EL (cell line): ENCODE measurements at places on chromosomes 6 and 20.

DNA sequence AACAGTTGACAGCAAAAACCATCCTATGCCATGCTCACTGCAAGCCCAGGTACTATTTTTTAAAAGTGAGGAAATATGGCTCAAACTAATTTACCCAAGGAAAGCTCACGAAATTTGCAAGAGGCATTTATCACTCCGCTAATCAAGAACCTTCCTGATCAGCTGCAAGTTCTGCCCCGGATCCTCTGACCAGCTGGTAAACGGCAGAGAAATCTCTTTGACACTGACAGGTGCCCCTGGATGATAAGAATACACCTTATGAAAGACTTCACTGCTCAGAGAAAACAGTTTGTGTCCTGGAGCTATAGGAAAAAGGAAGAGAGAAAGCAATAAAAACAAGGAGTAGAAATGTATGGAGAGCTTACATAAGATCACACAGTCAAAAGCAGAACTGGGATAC lies 6.4 kb downstream of the CNKSR3 start:
- no peak for DNase-seq

DNA sequence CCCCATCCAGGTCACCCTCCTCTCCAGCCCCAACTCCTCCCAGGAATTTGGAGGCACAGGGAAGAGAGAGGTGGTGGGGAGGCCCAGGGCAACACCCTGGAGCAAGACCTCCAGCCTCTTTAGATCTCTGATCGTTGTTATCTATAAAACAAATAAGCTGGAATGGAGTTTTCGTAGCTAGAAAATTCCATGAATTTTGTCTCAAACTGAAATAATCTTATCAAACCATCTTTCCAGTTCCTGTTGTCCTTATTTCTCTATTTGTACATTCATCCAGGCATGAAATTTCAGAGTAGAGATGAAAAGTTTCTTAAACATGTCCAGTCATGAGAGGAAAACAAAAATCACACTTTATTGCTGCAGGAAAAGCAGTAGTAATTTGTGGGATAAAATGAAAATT lies 6.2 kb upstream of the SLC4A11 start:
- DNase-seq: no peak

DNA sequence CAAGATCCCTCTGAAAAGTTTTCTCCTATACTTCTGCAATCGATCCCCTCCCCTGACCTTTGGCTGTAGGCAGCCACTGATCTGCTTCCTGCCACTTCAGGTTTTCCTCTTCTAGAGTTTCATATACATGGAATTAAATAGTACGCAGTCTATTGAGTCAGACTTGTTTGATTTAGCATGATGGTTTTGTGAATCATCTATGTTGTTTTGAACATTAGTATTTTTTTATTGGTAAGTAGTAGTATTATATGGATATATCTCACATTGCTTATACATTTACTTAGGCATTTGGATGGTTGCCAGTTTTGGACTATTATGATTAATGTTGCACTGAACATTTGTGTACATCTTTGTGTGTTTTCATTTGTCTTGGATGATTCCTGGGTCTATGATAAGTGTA lies 518.0 kb downstream of the CD109 start:
- DNase-seq: no peak

DNA sequence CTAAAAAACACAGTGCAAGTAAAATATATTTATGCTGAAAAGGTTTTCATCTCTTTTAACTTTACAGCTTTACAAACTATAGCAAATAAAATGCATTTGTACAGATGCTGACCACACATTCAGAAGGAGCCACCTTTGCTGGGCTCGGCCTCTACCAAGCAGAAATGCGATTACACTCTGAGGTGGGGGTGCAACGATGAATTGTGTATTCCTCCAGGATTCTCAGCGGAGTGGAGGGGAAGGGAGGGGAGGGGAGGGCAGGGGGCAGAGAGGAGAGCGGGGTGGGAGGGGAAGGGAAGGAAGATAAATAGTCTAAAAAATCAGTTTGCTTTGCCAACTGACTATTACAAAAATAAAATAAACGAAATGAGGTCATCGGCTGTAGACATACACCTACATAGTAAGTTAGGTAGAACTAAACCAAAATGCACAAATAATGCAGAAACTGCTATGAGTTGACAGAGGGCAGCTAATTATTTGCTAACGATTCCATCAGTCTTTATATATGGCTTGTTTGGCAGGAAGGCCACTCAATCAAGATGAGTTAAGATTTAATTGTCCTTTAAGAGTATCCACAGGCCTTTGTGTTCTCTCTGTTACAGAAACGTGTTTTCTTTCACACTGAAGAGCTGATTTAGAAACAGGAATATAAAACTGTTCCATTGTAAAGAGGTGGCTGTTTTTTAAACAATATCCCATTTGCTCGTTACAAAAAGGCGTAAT lies 90.1 kb downstream of the TAF4 start:
- DNase-seq: no peak

DNA sequence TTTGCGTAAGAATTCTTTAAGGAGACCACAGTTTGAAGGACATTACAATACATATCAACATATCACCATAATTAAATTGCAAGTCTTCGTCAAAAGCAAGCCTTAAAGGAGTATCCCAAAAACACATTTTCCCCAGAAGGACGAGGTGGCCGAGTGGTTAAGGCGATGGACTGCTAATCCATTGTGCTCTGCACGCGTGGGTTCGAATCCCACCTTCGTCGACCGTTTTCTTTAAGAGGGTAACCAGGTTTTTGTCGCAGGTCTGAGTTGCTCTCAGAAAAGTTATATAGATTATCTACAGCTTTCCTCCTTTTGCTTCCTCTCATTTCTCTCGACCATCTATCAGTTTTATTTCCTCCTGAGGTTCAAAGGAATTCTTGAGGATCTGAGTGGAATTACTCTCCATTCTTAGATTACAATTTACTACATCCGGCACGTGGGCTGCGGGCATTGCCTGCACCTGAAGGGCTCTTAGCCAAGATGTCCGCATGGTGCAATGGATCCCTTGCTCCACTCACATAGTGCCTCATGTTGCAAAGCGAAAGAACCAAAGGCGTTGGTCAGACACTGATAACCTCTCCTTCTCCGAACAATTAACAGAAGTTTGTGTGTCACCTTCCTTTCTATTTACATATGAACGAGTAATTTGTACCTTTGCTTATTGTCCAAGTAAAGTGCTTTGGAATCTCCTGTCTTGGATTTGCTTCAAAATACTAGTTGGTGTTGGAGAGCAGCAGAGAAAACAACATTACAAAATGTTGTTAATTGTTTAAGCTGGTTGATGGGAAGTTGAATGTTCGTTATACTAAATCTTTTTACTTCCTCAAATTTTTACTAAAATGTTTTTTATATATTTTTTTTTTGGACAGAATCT lies 14.0 kb downstream of the POM121L2 start:
- peak; percentile 77 for DNase-seq

DNA sequence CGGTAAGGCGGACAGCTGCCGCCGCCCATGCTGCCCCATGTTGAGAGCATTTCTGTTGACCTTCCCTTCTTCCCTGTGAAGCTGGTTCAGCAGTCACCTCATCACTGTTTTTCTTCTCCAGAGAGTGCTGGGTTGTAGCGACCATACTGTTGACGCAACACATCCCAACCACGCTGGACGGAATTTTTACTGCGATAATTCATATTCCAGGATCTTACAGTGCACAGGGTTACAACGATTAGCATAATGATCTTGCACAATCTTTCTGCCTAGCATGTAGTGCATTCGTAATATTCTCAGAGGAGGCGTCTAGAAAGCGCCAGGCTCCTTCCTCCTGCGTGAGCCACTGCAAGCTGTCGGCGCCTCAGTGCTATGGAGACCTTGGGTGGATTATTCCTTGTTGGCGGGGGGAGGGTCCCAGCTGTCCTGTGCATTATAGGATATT lies 137.0 kb downstream of the MTHFD1L start:
- no peak for DNase-seq

DNA sequence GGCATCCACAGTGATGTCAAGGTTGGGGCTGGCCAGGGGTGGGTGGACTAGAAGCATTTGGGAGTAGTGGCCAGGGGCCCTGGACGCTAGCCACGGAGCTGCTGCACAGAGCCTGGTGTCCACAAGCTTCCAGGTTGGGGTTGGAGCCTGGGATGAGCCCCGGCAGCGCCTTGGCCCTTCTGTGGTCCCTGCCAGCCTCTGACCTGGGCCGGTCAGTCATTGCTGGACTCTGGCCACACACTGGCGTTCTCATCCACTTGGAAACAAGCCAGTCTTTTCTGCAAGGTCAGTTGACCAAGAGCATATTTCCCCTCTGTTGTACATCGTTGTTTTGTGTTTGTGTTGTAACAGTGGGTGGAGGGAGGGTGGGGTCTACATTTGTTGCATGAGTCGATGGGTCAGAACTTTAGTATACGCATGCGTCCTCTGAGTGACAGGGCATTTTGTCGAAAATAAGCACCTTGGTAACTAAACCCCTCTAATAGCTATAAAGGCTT lies 8.4 kb downstream of the PSMA7 start:
- no peak for DNase-seq

DNA sequence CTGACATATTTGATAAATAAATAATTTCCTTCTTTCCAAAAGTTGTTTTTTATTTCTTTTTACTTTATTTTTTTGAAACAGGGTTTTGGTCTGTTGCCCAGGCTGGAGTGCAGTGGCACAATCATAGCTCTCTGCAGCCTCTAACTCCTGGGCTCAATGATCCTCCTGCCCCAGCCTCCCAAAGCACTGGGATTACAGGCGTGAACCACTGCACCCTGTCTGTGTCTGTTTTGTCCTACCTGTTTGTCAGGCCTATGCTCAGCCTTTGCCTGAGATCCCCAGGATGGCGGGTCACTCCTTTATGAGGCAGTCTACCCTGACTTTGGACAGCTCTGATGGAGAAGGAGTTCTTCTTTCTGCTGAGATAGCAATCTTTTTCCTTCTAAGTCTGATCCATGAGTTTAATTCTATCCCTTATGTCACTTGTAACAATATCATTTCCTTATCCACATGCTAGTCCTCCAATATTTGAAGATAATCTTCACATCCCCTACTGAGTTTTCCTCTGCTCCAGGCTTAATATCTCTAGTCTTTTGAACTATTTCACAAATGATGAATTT lies 14.4 kb upstream of the SLC16A10 start:
- no peak for DNase-seq

DNA sequence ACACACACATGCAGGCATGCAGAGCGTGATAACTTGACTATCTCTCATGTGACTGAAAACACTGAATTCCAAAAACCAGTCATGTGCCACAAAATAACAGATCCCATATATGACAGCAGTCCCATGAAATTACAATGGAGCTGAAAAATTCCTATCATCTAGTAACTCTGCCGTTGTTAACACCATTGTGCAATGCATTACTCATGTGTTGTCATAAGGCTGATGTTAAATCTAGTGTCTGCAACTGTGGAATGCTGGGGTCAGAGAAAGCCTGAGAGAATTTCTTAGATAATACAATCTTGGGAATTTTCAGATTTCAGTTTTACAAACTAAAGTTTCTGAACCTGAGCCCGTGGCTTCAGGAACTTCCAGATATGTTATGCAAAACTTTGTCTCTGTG lies 70.2 kb downstream of the LYRM4 start:
- peak; percentile 96 for DNase-seq

- no peak for DNase-seq
These were observed 238.4 kb upstream of the OPRM1 start for GRCh38 chr6:153800580-153801188.

DNA sequence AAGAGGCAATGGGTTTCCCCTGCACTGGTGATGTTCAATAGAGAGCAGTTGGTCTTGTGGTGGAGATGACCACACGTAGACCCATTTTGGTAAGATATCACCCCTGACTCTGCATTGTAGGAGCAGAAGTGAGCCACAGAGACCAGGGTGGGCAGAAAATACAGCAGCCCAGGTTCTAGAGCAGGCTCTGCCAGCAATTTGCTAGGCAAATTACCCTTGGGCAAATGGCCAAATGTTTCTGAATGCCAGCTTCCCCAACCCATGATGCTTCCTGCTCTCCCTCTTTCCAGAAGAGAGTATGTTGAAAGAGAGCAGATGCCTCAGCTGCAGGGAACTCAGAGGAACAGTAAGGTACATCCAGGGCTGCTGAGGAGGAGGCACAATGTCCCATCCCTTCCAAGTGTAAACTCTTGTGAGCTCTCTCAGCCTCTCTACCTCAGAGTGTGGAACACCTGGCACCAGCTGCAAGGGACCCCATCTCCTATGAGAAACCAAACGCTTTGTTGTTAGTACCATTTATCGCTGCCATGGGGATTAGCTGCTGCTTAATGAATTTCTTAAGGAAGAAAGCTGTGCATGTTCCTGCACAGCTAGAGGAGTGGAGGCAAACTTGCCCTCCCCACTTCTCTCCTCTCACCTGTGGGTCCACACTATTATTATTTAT lies 317.5 kb upstream of the MOCS1 start:
- DNase-seq: no peak

DNA sequence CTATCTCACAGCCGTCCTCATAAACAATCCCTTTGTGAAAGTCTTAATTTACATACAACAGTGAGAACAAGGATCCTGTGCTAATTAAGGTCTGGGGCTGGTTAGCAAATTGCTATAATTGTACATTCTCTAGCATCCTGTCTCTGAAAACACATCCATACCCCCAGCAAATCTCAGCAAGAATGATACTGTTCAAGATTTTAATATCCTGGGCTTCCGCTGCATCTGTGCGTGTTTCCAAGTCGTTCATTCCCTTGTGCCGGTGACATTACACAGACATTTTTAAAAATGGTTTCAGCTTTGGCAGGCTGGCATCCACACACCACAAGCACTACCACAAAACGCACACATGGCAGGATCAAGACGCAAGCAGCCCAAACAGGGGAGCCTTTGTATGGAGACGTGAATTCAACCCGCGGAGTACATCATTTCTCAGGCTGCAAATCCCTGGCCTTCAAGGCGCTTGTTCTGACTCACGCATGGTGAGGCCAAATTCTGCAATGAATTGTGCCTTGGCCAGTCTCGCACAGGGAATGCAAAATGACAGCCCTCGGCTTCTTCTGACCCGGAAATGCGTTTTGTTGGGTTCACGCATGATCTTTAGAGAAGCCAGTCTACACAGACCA lies 20.3 kb downstream of the ZMYND8 start:
- DNase-seq: peak; percentile 92

DNA sequence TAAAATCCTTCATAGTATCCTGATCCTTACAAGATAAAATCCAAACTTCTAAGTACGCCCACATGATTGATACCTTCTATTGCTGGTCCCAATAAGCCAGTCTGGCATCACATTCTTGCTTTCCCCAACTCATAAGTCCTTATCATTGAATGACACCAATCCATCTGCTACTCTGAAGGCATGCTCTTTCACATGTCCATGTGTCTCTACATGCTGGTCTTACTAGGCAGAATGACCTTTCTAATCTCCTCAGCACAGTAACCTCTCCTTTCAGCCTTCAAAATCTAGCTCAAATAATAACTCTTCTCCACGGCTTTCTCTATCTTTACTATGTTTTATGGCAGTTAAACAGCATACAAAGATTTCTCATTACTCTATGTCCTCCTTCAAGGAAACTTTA lies 71.1 kb downstream of the ASCC3 start:
- no peak for DNase-seq
